ENCODE measurements at places on chromosomes 6 and 20.

DNA sequence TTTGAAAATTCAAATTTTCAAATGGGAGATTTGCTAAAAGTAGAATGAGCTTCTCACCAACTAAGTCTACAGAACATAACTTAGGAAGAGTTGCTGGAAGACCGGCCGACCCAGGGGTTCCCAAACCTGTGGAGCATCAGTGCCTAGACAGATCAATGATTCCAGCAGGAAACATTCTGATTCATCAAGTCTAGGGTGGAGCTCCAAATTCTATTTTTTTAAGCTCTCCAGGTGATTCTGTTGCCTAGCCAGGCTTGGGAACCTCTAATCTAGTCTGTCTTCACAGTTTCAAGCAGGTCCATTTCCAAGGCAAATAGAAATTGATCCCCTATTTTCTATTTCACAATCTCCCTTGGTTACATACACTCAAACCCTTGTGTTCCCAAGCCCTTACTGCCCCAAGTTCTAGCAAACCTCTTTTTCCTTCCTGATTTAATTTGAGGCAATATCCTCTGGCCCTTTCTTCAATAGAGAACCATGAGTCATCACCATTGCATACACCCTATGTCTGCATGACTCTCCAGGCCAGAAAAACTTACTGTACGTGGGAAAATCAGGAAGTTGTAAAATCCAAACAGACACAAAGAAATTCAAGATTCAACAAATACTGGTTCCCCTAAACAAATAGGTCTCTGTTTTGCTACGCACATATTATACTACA, 8.9 kb downstream of the ATXN1 start:
- no peak for DNase-seq

DNA sequence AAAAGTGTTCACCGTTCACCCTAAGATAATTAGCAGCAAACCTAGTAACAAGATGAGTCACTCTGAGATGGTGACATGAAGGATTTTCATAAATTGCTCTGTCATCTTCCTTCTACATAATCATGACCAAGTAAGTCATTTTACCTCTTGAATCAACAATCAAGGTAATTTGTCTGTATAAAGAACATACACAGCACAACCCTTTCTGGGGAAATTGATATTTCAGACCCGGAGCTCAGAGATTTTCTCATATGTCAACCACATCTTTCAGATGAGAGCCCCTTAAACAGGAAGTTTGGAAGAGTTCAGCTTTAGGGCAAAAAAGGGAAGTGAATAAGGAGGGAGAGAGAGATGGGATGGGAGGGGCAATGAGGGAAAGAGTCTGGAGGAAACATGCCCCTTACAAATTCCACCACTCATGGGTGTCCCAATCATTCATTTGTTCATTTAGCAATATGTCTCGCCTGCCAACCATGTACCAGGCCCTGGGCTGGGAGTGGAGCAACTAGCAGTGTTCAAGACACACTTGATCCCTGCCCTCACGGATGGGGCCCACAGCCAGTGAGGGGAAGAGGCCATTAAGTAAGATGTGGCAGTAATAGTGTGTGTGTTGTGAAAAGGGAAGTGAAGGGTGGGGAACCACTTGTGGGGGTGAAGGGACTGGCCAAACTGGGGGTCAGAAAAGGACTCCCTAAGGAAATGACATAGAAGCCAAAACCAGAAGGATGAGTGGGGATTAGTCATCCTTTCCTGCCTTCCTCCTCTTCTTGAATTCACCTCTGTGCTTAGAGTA, 190.9 kb downstream of the MAFB start:
- no peak for DNase-seq

- peak; percentile 76 for DNase-seq
These were observed 12.9 kb upstream of the DSP start for GRCh38 chr6:7528565-7528964.

DNA sequence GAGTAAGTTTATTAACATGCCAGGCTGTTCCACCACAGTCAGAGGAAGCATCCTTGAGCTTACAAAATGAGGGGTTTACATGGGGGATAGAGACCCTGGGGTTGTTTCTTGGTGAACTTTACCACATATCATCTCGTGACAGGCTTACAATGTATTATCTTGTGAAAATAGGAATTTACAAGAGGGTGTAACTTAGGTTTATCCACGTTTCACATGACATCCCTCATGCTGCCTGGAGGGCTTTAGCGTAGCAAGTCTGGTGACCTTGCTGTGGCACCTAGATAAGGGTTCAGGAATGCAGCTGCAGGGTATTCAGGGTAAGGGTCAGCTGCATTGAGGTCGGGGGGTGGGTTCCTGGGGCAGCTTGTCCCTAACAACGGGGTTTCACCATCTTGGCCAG, 154.6 kb upstream of the ARG1 start:
- no peak for DNase-seq

DNA sequence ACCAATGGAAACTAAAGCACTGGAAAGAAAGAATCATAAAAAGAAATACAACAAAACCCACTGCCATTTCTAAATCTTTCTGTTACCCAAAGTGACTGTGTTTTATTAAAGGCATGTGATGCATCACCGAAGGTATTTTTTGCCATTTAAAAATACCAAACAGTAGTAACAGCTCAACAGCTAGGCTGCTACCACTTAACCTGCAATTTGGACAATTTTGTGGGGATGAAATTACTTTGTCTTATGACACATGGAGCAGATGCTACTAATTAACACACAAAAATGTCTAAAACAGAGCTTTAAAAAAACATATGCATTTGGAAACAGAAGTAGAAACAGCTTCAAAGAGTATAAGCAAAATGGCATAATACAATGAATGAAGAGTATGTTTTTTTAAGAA, 97.4 kb downstream of the ATXN1 start:
- DNase-seq, result no peak

DNA sequence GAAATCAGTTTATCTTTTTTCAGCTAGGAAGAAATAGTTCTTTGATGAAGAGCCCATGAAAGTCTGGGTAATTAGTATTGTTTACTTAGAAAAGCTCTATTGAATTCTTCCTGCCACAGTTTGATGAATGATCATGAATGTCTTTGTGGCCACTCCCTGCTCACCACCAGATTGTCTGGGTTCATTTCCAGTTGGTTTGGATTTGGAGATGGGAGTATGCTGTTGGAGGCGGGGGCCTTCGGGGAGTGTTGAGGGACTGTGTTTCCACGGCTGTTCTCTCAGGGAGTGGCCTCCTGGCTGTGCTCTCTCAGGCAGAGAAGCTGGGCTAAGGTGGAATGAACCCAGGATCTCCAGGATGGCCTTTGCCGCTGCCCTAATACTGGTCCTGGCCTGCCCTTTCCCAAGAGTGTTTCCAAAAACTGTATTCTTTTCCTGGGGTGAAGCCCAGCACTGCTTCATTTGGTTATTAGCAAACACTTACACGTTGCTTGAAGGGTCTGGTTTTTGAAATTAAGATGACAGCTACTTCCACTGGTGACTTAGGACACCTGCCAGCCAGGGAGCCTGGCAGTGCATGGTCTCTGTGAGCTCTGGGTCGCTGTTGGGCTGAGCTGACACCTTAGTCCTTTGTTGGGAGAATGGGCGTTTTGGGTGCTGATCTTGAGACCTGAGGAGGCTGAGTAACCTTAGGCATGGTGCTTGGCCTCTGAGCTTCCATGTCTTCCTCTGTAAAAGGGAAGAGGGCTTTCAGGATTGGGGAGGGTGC, 23.2 kb downstream of the PRPF6 start:
- no peak for DNase-seq

GRCh38 chr6:159973951-159974350, 5.1 kb downstream of the IGF2R start:
- DNase-seq, result no peak

DNA sequence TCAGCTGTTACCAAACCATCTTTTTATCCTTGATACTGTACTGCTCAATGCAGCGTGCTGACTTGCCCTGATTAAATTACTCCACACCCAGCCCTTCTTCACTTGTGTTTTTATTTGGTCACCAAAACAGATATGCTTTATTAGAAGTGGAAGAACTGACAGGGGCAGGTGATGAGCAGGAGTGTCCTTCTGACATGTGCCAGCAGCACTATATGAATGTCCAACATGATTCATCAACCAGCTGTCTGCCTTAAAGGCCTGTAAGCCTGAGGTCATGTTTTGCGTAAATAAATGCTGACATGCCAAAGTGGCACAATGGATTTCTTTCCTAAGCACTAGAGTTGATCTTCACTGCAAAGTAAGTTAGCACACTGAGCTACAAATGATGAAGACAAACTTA, 15.4 kb downstream of the POPDC3 start:
- no peak for DNase-seq

GRCh38 chr6:63121166-63121565, 90.1 kb upstream of the FKBP1C start:
- DNase-seq, result no peak

DNA sequence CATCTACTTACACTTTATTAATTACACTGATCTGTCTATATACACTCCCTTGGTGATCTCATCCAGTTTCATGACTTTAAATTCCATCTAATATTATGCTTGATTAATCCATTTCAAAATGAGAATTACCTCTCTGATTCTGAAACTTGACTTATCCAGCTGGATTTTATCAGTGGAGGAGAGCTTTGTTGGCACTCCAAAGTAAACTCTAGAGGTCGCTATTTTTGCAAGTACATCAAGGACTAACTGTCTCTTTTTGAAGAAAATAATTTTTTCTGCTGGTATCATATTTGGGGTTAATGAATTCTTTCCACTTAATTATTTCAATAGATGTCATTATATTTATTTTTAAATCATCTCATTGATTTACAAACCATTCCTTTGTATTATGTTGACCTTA, 630.3 kb upstream of the MAN1A1 start:
- DNase-seq, result peak; percentile 2

DNA sequence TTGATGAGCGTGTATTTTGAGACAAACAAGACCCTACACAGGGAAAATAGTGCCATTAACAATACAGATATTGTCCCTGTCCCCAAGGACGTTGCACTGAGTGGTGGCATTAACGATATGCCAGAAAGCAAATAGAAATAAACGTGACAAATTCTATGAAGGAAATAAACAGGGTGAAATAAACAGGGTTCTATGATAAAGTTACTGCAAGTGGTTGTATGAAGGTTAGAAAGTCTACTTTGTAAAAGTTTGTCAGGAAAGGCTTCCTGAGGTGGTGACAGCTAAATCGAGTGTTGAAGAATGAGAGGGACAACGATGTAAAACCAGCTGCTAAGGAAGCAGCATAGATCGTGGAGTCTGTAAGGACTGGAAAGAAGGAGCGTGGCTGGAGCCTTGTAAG, 380.2 kb downstream of the LAMA2 start:
- no peak for DNase-seq

DNA sequence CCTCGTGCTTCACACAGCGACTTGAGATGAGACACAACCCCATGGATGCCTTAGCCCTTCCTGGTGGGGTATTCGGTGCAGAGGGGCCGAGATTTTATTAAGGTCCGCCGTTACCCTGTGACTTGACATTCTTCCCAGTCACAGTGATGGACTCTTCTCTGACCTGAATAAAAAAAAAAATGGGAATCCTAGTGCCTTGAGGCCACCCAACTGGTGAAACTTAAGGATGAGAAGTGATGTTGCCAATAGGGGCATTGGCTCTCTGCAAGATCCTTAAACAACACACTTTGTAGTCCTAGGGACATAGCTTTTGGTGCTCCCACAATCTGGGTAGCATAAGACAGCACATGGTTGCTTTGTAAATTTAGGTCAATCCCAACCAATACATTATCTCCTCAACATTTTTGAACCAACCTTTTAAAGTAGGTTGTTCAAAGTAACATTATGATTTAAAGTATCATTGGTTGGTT, 814 bp upstream of the ADNP start:
- no peak for DNase-seq

DNA sequence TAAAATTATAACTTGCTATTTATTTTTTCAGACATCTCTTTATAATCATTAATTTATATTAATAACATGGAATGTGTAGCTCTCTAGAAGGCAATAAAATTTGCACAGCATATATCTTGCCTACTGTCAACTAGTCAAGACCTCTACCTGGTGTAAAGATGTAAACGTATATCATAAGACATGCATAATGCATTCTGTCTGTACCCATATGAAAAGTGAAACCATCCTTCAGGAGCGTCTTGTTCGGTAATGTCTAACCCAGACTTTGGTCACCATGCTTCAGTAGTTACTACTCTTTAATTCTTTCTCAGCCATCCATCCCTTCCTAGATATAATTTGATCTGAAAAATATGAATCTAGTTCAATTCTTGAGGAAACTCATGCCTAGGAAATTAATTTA, 21.0 kb downstream of the CEP43 start:
- no peak for DNase-seq

GRCh38 chr6:16625291-16626265, 135.7 kb downstream of the ATXN1 start:
- DNase-seq, result peak; percentile 60

GRCh38 chr6:154229786-154230185, 126.8 kb downstream of the IPCEF1 start:
- DNase-seq, result no peak

DNA sequence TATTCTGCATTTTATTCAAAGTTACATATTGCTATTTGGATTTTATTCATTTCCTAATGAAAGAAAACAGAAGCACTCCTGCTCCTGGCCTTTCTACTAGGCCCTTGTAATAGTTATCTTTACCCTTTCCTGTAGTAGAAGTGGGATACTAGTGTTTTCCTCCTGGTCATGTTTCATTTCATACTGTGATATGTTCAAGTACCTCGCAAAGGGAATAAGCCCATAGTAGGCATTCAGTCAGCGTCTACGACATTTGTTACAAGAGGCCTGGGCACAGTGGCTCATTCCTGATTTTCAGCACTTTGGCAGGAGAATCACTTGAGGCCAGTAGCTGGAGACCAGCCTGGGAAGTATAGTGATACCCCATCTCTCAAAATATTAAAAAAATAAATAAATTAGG, 154.1 kb downstream of the ARID1B start:
- no peak for DNase-seq

GRCh38 chr6:131997429-131998153, 46.4 kb upstream of the CCN2 start:
- no peak for DNase-seq

GRCh38 chr20:21303872-21304586, 898 bp downstream of the XRN2 start:
- DNase-seq, result no peak

DNA sequence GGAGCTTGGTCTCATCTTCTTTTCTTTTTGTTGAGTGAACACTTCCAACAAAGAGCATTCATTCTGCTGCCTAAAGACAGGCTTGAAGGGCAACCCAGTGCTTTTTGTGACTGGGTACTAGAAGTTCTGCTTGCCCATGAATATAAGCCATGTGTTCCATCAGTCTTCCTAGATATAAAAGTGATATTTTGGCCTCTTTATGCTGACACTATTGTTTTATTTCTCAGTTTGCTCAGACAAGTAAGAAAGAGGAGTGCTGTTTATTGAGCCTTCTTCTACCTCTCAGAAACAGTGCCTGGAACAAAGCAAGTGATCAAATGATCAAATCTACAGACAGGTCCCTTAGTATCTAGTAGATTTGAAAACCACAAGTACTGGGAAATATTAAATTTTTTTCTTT, 2.4 kb upstream of the DTNBP1 start:
- no peak for DNase-seq

Measured in hepatic stellate cell (primary cell).